ENCODE measurements at places on chromosomes 3 and 15. TPM values are rescaled to one million over a fixed set of nuclear protein-coding genes. Genes with fewer than 3 reads are reported as not detected.

- H3K27me3 ChIP-seq, result no peaks in the 10 kb centered on the region
- DNase-seq, result peak; percentile 21
- H3K4me1 ChIP-seq, result peaks cover 17% of the 10 kb centered on the region
- H3K36me3 ChIP-seq, result no peaks in the 10 kb centered on the region
Observed at GRCh38 chr15:73482166-73482565, 39.2 kb downstream of the REC114 start.

DNA sequence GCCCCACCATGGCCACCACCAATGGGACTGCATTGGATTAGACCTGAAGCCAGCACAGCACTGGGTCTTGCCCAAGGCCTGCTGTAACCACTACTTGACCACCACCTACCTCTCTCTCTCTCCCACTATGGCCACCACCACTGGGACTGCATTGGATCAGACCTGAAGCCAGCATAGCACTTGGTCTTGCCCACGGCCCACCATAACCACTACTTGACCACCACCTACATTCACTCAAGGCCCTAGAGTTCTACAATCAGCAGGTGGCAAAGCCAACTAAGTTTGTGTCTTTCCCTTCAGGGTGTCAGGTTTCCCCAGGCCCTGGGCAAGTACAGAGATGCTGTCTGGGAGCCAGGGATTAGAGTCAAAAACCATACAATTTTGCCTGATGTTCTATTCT, 57.6 kb downstream of the ESYT3 start:
- H3K27me3 ChIP-seq, result no peaks in the 10 kb centered on the region
- no peak for DNase-seq
- H3K27ac ChIP-seq, result no peak overlapping the region
- H3K4me1 ChIP-seq, result no peaks in the 10 kb centered on the region

DNA sequence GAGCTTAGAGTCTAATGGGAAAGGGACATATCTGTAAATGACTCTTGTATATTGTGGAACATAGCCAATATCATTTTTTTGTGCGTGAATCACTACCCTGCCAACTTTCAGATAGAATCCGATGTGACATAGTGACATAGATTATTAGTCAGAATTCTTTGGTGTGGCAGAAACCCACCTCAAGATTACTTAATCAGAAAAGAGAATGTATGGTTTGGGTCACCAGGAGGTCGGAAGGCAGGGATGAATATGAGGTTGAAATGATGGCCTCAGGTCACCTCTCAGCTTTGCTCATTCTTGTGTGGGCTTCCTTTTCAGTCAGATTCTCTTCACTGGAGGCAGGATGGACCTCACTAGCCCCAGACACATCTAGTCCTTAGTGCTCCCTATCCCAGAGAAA, 41.4 kb downstream of the SNAPC5 start:
- no peak for DNase-seq
- no peaks in the 10 kb centered on the region for H3K4me1 ChIP-seq
- no peak overlapping the region for H3K27ac ChIP-seq
- H3K36me3 ChIP-seq, result peaks cover 18% of the 10 kb centered on the region

- no peaks in the 10 kb centered on the region for H3K4me1 ChIP-seq
- no peak for DNase-seq
- H3K27me3 ChIP-seq, result no peaks in the 10 kb centered on the region
- no peak overlapping the region for H3K4me3 ChIP-seq
- H3K36me3 ChIP-seq, result peaks cover 87% of the 10 kb centered on the region
Observed at GRCh38 chr15:34890424-34890823, 79.1 kb downstream of the AQR start.

GRCh38 chr3:13053420-13053819, 19.8 kb downstream of the IQSEC1 start:
- no peaks in the 10 kb centered on the region for H3K4me1 ChIP-seq
- no peak for DNase-seq
- no peaks in the 10 kb centered on the region for H3K36me3 ChIP-seq
- no peak overlapping the region for H3K4me3 ChIP-seq
- peaks cover 38% of the 10 kb centered on the region for H3K27me3 ChIP-seq

- H3K4me1 ChIP-seq, result no peaks in the 10 kb centered on the region
- H3K27me3 ChIP-seq, result 0 out of 3 replicates have a peak, but pooled peaks cover 2% of the 10 kb centered on the region
- no peak for DNase-seq
- H3K27ac ChIP-seq, result no peak overlapping the region
- no peaks in the 10 kb centered on the region for H3K36me3 ChIP-seq
- no peak overlapping the region for H3K4me3 ChIP-seq
Observed at GRCh38 chr15:32861174-32861573, 143.4 kb downstream of the GREM1 start.

- no peak overlapping the region for H3K27ac ChIP-seq
- DNase-seq, result no peak
- H3K4me1 ChIP-seq, result no peaks in the 10 kb centered on the region
- no peaks in the 10 kb centered on the region for H3K36me3 ChIP-seq
- H3K27me3 ChIP-seq, result no peaks in the 10 kb centered on the region
- H3K4me3 ChIP-seq, result no peak overlapping the region
Observed at GRCh38 chr3:160286231-160286630, 61.0 kb downstream of the C3orf80 start.

- H3K27me3 ChIP-seq, result no peaks in the 10 kb centered on the region
- H3K4me1 ChIP-seq, result peaks cover 2% of the 10 kb centered on the region
- H3K36me3 ChIP-seq, result no peaks in the 10 kb centered on the region
Observed at GRCh38 chr3:32978331-32978730, 26.9 kb downstream of the CCR4 start.

GRCh38 chr3:130342821-130343661, 2.4 kb upstream of the COL6A5 start:
- peak; percentile 79 for DNase-seq
- H3K27ac ChIP-seq, result peak overlapping the region; percentile 96
- no peak overlapping the region for H3K4me3 ChIP-seq

- DNase-seq, result no peak
- no peak overlapping the region for H3K4me3 ChIP-seq
- H3K4me1 ChIP-seq, result no peaks in the 10 kb centered on the region
Observed at GRCh38 chr15:67193223-67193990, 61.1 kb downstream of the AAGAB start.

- H3K27me3 ChIP-seq, result no peaks in the 10 kb centered on the region
- no peak overlapping the region for H3K4me3 ChIP-seq
- no peak for DNase-seq
- no peak overlapping the region for H3K27ac ChIP-seq
Observed at GRCh38 chr3:63364495-63364894, 86.4 kb downstream of the SYNPR start.

GRCh38 chr3:108122276-108122675, 31.4 kb upstream of the CD47 start:
- H3K27ac ChIP-seq, result no peak overlapping the region
- H3K27me3 ChIP-seq, result no peaks in the 10 kb centered on the region
- DNase-seq, result no peak
- no peaks in the 10 kb centered on the region for H3K36me3 ChIP-seq
- H3K4me3 ChIP-seq, result no peak overlapping the region
- H3K4me1 ChIP-seq, result peaks cover 40% of the 10 kb centered on the region

- H3K27me3 ChIP-seq, result peaks cover 22% of the 10 kb centered on the region
- no peak for DNase-seq
- H3K4me3 ChIP-seq, result no peak overlapping the region
- no peak overlapping the region for H3K27ac ChIP-seq
Observed at GRCh38 chr3:197466586-197467399, 89.0 kb downstream of the BDH1 start.

Gene OCA2
- 0.47 TPM for total RNA-seq

Gene KPNA1
- total RNA-seq, result 51.4 TPM

Data from K562 (cell line).